ENCODE measurements at places on chromosomes 4 and X. TPM values are rescaled to one million over a fixed set of nuclear protein-coding genes. Genes with fewer than 3 reads are reported as not detected.

VSIG4 gene
- total RNA-seq, result not detected

ADGRG4 gene
- not detected for total RNA-seq

DNA sequence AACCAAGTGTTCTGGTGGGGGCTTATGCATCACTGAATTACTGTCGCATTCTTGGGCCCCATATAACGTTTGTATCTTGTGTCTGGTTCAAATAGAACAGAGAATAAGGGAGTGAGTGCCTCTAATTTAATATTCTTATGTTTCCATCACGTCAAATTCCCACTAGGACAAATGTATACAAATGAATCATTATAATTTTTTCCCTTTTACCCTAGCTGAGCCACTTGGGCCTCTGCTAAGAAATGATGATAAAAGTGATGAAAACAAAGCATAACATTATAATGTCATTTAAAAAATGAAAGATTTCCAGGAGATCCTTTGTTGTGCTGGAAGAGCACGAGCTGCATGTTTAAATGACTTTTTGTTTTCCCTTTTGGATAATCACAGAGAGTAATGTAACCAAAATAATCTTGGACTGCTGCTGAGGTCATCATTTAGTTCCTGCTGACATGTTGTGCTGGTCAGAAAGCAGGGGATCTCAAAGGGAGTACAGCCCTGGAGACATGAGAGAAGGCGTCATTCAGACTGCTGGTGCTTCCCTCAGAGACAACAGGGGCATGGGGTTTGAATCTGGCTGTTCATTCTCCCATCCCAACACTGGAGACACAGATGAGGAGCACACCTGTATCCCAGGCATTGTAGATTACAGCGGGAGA, 105.1 kb upstream of the SCOC start:
- no peak for ATAC-seq

FGB gene
- not detected for total RNA-seq

SYP gene
- 53.4 TPM for total RNA-seq

CT45A2 gene
- total RNA-seq, result not detected

- ATAC-seq, result no peak
Measured at GRCh38 chrX:13472975-13473374, 96.4 kb upstream of the EGFL6 start.

DNA sequence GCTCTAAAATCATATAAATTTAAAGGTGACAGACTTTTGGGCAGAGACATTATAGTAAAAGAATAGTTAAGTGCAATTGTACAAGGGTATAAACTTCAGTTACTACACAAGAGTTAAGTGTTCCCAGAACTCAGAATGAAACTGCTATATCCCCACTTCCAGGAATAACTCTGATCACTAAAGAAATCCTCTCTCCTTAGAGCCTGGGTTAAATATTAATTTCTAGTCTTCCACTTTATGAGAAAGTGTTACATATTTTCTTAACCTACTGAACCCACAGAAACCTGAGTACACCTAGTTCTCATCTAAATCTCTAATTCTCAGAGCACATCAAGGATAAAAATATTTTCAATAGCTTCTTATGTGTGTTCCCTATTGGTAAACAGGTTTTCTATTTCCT, 99.1 kb upstream of the USP38 start:
- no peak for ATAC-seq
